ENCODE measurements at places on chromosomes 12 and 14. TPM values are rescaled to one million over a fixed set of nuclear protein-coding genes. Genes with fewer than 3 reads are reported as not detected.

The PWP1 gene
- 53.6 TPM for total RNA-seq

The KRT74 gene
- total RNA-seq: not detected

The MYF6 gene
- total RNA-seq: 0.13 TPM

The PTPRB gene
- total RNA-seq: 4.2 TPM

The ZDHHC22 gene
- not detected for total RNA-seq

The RNASE3 gene
- total RNA-seq: not detected

The MYBPC1 gene
- total RNA-seq: not detected

The C12orf60 gene
- 0.65 TPM for total RNA-seq

The KRT80 gene
- total RNA-seq: 14.8 TPM

The TAS2R46 gene
- not detected for total RNA-seq

The SLC8B1 gene
- total RNA-seq: 26.2 TPM

The ZNF268 gene
- 16.4 TPM for total RNA-seq

The TAS2R42 gene
- not detected for total RNA-seq

The PRKAG1 gene
- total RNA-seq: 48.6 TPM

The GLIPR1 gene
- 95.3 TPM for total RNA-seq

The ITGA7 gene
- total RNA-seq: 7.1 TPM

The FAM90A1 gene
- 0.16 TPM for total RNA-seq

The FSCB gene
- total RNA-seq: 0.25 TPM

The TAS2R43 gene
- total RNA-seq: 0.16 TPM

The ACOT6 gene
- not detected for total RNA-seq

The SLC38A4 gene
- total RNA-seq: 1.3 TPM

The SIX4 gene
- total RNA-seq: 15.8 TPM

The GLI1 gene
- 6.7 TPM for total RNA-seq

The EID3 gene
- 1.4 TPM for total RNA-seq

The TMEM121 gene
- 8.0 TPM for total RNA-seq

The MGST1 gene
- 39.4 TPM for total RNA-seq

The PSEN1 gene
- 42.5 TPM for total RNA-seq

The KRT72 gene
- total RNA-seq: not detected

The ACRBP gene
- total RNA-seq: 8.7 TPM

The ACSM4 gene
- not detected for total RNA-seq

The SLC16A7 gene
- total RNA-seq: 14.5 TPM

The LALBA gene
- total RNA-seq: not detected

The LRRC10 gene
- total RNA-seq: not detected

The ERG28 gene
- 16.9 TPM for total RNA-seq

The PMEL gene
- total RNA-seq: 6.6 TPM

The DDN gene
- 0.16 TPM for total RNA-seq

The ARHGAP9 gene
- not detected for total RNA-seq

The GPRC5D gene
- total RNA-seq: not detected

The SRRM4 gene
- under 0.01 TPM for total RNA-seq

The CARMIL3 gene
- total RNA-seq: 0.38 TPM

The OTX2 gene
- not detected for total RNA-seq

The CBLN3 gene
- 1.6 TPM for total RNA-seq

The LPCAT3 gene
- total RNA-seq: 47.4 TPM

The IAPP gene
- total RNA-seq: not detected

The PRORP gene
- 30.3 TPM for total RNA-seq

The IL23A gene
- 1.1 TPM for total RNA-seq

The SLC39A5 gene
- not detected for total RNA-seq

The CELA1 gene
- total RNA-seq: not detected

The CACNA2D4 gene
- total RNA-seq: 1.6 TPM

The HELB gene
- total RNA-seq: 2.0 TPM

The TCL1A gene
- not detected for total RNA-seq

The ZNF219 gene
- total RNA-seq: 26.1 TPM

The NYNRIN gene
- 6.7 TPM for total RNA-seq

The CCDC91 gene
- 5.7 TPM for total RNA-seq

The FOXN4 gene
- total RNA-seq: not detected

Measured in mesangial cell (primary cell).